ENCODE measurements at places on chromosomes 2 and 18.

DNA sequence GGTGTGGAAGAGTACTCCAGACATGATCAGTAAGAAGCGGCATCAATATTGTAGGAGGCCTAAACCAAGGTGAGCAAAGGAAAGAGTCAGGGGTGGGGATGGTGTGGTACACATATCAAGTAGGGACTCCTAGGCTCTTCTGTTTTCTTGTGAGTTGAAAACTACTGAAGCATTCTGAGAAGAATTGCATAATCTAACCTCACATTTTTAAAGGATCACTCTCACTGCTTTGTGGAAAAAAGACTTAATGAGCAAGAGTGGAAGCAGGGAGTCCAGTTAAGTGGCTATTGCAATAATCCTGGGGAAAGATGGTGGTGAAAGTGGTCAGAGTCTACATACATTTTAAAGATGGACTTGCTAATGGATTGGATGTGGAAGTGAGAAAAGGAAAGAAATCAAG lies 899.5 kb upstream of the FAM98A start:
- no peak for DNase-seq

GRCh38 chr2:241542278-241542605 lies 16.3 kb upstream of the BOK start:
- DNase-seq: no peak

DNA sequence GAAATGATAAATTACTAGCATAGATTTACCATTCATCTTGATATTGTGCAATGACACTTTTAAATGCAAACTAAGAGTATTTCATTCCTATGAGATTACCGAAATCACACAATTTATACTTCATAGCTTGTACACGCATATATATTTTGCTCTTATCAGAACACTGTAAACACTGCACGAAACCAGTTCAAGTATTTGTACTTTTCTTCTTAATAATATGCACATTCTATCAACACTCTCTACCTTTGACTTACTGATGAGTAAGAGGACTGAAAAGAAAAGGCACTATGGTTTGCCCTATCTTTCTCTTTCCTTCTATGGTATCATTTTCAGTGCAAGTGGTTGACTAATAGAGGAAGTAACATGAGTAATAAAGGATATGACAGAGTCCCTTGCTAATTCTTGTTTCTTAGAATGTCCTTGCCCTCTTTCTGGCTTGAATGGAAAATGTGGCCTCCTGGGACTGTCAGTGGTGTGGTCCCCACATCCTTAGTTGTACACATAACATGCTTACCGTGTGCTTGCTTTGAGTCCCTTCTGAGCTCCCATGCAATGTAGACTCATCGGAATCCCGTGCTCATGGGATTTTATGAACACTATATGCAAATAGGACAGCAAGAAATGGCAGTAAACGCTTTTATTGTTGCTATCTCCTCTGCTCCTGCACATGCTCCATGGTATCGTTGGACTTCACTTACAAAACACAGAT lies 363.5 kb upstream of the TNP1 start:
- DNase-seq: peak; percentile 20

- no peak for DNase-seq
These were observed 162.2 kb upstream of the HNMT start for GRCh38 chr2:137802038-137802437.
